Activated CD8-positive, alpha-beta T cell treated with anti-CD3 and anti-CD28 coated beads for 36 hours (primary cell): ENCODE measurements at places on chromosomes 2 and 18.
A peak's percentile ranks its signal among the peaks of the same experiment; 100 is the strongest.

GRCh38 chr18:63850636-63851035 lies 36.9 kb upstream of the SERPINB2 start:
- no peaks in the 10 kb centered on the region for H3K36me3 ChIP-seq
- no peak overlapping the region for H3K27ac ChIP-seq
- H3K4me3 ChIP-seq = no peak overlapping the region
- no peaks in the 10 kb centered on the region for H3K27me3 ChIP-seq
- H3K4me1 ChIP-seq = no peaks in the 10 kb centered on the region

GRCh38 chr2:223315813-223316212 lies 263.8 kb downstream of the KCNE4 start:
- no peak overlapping the region for H3K4me3 ChIP-seq
- no peaks in the 10 kb centered on the region for H3K36me3 ChIP-seq
- DNase-seq = no peak
- H3K27me3 ChIP-seq = no peaks in the 10 kb centered on the region

DNA sequence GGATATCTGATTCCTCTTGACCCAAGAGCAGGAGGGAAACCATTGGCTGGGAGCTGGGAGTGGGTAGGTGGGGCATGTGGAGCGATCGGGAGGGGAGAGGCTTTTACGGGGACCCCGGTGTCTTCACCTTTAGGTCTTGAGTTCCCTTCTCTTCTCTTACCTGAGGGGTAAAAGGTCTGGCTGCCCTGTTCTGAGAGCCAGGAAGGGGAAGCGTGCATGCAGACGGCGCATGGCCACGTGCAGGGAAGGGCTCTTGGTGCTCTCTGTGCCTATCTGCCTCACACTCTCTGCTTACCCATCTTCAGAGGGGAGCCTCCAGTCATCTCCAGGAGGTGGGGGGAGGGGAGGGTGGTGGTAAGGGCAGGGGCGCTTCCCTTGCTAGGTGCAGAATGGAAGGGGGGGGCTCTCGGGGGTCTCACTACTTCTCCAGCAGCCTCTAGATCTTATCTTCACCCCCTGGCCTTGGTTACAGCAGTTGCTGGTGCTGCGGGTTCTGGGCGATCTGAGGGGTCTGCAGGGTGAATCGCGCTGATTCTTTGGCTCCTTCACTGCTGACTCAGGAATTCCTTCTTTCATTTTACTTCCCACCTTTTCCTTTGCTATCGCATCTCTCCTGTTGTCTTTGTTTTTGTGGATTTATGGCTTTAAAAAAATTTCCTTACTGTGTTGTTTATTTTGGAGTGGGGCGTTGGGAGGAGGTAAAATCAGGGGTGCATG lies 225.8 kb upstream of the HS6ST1 start:
- no peak overlapping the region for H3K4me3 ChIP-seq
- no peaks in the 10 kb centered on the region for H3K36me3 ChIP-seq
- no peak for DNase-seq
- no peaks in the 10 kb centered on the region for H3K27me3 ChIP-seq
- H3K27ac ChIP-seq = no peak overlapping the region

DNA sequence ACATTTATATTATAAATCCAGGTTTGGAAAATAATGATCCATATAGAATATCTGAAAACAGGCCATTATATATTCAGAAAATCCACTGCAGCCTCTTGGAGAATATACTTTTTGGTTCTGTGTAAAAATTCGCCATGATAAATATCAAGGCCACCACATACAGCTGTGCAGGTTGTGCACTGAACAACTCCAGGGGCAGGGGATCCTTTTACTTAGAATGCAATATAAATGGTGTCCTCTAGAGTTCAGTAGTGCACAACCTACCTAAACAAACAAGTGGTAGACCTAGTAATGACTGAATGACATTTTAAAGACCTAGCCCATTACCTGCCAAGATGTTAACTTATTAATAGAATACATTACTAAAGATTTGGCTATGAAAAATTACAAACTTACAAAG lies 22.4 kb downstream of the MOGAT1 start:
- DNase-seq = no peak
- no peak overlapping the region for H3K4me3 ChIP-seq
- H3K27me3 ChIP-seq = peaks cover 8% of the 10 kb centered on the region
- peaks cover 7% of the 10 kb centered on the region for H3K4me1 ChIP-seq
- H3K27ac ChIP-seq = no peak overlapping the region

DNA sequence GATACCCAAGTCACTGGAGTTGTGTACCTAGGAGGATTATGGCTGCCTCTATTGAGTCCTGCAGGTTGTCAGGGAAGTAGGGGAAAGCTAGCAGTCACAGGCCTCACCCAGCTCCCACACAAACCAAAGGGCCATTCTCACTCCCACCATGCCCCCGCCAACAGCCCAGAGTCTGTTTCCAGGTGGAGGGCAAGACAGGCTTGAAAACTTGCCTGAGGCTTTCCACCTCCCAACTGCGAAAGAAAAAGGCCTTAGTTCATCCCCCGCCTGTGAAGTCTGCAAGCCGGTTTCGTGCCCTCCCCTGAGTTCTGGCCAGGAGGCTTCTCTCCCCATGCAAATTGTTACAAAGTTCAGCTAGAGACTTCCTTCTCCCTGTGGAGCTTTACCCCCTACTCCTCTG lies 270.3 kb downstream of the TXNL1 start:
- H3K4me3 ChIP-seq = no peak overlapping the region
- DNase-seq = no peak
- no peak overlapping the region for H3K27ac ChIP-seq
- H3K4me1 ChIP-seq = no peaks in the 10 kb centered on the region

GRCh38 chr2:22110244-22110651 lies 986.5 kb downstream of the TDRD15 start:
- H3K4me1 ChIP-seq = no peaks in the 10 kb centered on the region
- no peak for DNase-seq
- H3K27me3 ChIP-seq = no peaks in the 10 kb centered on the region
- no peaks in the 10 kb centered on the region for H3K36me3 ChIP-seq
- H3K4me3 ChIP-seq = no peak overlapping the region
- no peak overlapping the region for H3K27ac ChIP-seq

- DNase-seq = peak; percentile 47
- no peaks in the 10 kb centered on the region for H3K27me3 ChIP-seq
- peaks cover 43% of the 10 kb centered on the region for H3K36me3 ChIP-seq
- H3K4me3 ChIP-seq = no peak overlapping the region
- peaks cover 43% of the 10 kb centered on the region for H3K4me1 ChIP-seq
- no peak overlapping the region for H3K27ac ChIP-seq
Measured at GRCh38 chr2:191010887-191011885, 2.8 kb downstream of the STAT1 start.

DNA sequence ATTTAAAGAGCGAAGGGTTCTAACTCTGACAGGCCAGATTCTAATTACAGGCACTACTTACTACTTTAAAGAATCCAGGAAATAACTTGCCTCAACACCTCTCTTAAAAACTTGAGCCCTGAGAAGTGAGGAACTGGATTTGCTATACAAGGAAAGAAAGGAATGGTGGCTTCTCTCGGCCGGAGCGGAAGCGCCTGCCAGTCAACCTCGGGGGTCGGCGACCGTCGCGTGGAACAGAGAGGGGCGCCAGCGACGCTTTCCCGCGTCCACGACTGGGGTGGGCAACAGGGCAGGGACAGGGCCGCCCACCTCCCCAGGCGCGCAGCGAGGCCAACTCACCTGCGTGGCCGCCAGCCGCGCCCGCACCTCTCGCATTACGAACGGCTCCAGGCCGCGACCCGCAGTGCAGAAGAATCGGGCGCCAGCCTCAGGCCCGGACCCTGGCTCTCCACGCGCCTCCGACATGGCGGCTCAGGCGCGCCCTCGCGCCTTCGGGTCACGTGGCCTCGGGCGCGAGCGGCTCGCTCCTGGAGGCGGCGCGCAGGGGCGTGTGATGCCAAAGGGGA lies at the start of gene THUMPD2:
THUMPD2 (minus strand) TSS at position 484 of the 566 bp plus-strand sequence; CDS start at position 465, 19 bp downstream.
- H3K4me3 ChIP-seq = peak within 1 kb of the TSS; percentile 96
- H3K4me1 ChIP-seq = peaks cover 56% of the 10 kb centered on the region
- H3K27me3 ChIP-seq = no peaks in the 10 kb centered on the region
- peak within 1 kb of the TSS; percentile 91 for H3K27ac ChIP-seq

- H3K27me3 ChIP-seq = no peaks in the 10 kb centered on the region
- H3K36me3 ChIP-seq = no peaks in the 10 kb centered on the region
- H3K4me3 ChIP-seq = no peak overlapping the region
- H3K27ac ChIP-seq = no peak overlapping the region
Measured at GRCh38 chr2:154013514-154013913, 141.8 kb downstream of the GALNT13 start.

DNA sequence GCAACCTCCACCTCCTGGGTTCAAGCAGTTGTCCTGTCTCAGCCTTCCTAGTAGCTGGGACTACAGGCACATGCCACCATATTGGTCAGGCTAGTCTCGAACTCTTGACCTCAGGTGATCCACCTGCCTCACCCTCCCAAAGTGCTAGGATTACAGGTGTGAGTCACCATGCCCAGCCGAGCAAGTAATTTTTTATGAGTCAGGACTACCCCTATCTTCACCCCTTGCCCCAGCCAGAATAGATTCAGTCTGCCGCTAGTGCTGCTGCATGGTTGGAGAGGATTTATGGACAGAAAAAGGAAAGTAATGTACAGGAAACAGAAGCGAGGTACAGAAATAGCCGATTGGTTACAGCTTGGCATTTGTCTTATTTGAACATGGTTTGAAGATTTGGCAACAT lies 48.9 kb downstream of the BMPR2 start:
- no peak overlapping the region for H3K4me3 ChIP-seq
- H3K27ac ChIP-seq = no peak overlapping the region
- H3K27me3 ChIP-seq = no peaks in the 10 kb centered on the region
- no peak for DNase-seq

DNA sequence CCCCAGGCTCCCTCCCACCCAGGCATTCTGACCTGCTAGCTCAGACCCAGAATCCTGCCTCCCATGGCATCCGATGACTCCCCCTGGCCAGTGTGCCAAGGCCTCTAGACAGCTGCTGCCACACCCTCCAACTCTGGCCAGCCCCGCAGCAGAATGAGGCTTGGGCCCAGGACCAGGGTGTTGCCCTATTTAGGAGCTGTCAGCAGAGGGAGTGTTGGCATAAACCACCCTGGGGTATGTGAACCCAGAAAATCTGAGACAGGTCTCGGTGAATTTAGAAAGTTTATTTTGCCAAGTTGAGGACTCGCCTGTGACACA lies 134.3 kb downstream of the KLHL29 start:
- no peak for DNase-seq
- H3K27me3 ChIP-seq = peaks cover 9% of the 10 kb centered on the region
- H3K27ac ChIP-seq = no peak overlapping the region

- H3K4me1 ChIP-seq = no peaks in the 10 kb centered on the region
- H3K27me3 ChIP-seq = no peaks in the 10 kb centered on the region
- no peak overlapping the region for H3K27ac ChIP-seq
- no peaks in the 10 kb centered on the region for H3K36me3 ChIP-seq
Measured at GRCh38 chr2:19292007-19292406, 66.4 kb downstream of the OSR1 start.

- no peaks in the 10 kb centered on the region for H3K27me3 ChIP-seq
- no peak overlapping the region for H3K4me3 ChIP-seq
- H3K4me1 ChIP-seq = peaks cover 41% of the 10 kb centered on the region
- peaks cover 26% of the 10 kb centered on the region for H3K36me3 ChIP-seq
Measured at GRCh38 chr2:174636987-174637386, 39.4 kb upstream of the WIPF1 start.

- no peak overlapping the region for H3K4me3 ChIP-seq
Measured at GRCh38 chr2:46798998-46799698, 116.5 kb downstream of the MCFD2 start.

GRCh38 chr2:121333834-121334558 lies 49.0 kb upstream of the TFCP2L1 start:
- no peak overlapping the region for H3K4me3 ChIP-seq
- no peak overlapping the region for H3K27ac ChIP-seq
- H3K36me3 ChIP-seq = peaks cover 4% of the 10 kb centered on the region

DNA sequence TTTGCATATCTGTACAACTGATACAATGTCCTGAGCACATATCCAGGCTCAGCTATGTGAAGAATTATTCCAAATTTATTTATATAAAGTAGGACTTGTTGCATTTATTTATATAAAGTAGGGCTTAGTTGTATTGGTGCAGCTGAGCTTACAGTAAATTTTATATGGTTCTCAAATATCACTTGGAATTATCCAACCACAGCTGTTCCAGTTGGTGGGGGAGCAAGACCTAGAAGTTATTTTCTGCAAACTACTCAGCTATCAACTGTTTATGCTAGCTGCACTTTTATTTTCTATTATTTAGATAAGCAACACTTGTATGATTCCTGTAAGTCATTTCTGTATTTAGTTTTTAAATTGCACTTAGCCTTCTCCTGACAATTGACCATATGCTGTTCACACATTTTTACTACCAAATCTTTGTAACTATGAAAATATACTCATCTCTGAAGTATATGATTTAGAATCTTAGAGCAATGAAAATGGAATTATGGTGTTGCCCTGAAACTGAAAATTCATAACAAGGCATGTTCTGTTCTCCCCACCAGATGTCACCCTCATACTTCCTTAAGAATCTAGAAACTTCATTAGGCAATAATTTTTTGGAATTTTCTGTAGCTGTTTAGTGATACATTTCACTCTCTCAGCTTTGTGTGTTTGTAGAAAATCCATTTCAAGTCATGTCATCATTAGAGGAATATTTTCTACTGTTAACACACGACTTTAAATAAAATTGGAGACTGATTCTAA lies 157.0 kb upstream of the CBLN2 start:
- no peaks in the 10 kb centered on the region for H3K36me3 ChIP-seq
- no peak overlapping the region for H3K4me3 ChIP-seq
- no peak overlapping the region for H3K27ac ChIP-seq
- H3K4me1 ChIP-seq = no peaks in the 10 kb centered on the region

GRCh38 chr2:149027590-149028250 lies 10.8 kb upstream of the LYPD6B start:
- no peak for DNase-seq
- no peak overlapping the region for H3K27ac ChIP-seq
- no peaks in the 10 kb centered on the region for H3K4me1 ChIP-seq
- no peak overlapping the region for H3K4me3 ChIP-seq

DNA sequence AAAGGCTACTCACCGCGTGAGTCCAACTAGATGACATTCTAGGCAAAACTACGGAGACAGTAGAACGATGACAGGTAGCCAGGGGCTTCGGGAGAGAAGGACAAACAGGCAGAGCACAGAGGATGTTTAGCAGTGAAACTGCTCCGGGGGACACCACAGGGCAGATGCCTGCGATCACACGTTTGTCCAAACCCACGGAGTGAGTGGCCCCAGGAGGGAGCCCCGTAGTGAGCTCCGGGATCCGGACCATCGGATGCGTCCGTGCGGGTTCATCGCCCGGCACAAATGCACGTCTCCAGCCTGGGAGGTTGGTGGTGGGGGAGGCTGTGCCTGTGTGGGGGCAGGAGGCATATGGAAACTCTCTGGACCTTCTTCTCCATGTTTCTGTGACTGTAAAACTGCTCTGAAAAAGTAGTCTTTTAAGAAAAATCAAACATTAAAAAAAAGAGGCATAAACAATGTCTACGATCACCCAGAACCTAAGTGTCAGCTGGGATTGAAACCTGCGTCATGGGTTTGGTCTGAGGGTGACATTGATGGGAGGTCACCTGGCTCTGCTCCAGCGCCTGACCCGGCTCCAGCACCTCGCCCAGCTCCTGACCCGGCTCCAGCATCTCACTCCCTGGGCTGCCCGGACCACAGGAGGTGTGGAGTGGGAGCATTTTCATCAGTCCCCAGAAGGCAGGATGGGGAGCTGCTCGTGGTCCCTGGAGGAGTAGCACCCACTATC lies 83.0 kb upstream of the CTDP1 start:
- no peak for DNase-seq
- H3K36me3 ChIP-seq = no peaks in the 10 kb centered on the region
- peaks cover 1% of the 10 kb centered on the region for H3K27me3 ChIP-seq
- H3K4me1 ChIP-seq = peaks cover 2% of the 10 kb centered on the region
- no peak overlapping the region for H3K27ac ChIP-seq
- H3K4me3 ChIP-seq = no peak overlapping the region
